ENCODE measurements at places on chromosomes 16 and 17.

GRCh38 chr16:58114827-58115825 is 14.1 kb downstream of the CFAP20 start:
- DNase-seq, result no peak

DNA sequence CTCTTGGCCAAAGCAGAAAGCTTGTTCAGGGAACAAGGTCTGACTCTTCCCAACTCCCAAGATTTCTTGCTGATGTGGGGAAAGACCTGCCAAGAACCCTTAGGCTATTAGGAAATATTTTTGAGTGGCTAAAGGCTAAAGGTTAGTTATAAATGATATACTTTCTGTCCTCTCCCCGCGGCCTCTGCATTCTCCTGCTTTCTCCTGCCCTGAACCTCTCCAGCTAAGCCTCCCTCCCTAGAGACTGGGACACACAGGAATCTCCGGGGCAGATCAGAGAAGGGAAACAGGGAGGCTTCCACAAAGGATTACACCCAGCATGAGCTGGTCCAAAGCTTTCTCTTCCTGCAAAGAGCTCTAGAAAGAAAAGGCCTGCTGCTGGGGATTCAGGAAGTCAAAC is 2.3 kb downstream of the SLC43A2 start:
- DNase-seq, result no peak

DNA sequence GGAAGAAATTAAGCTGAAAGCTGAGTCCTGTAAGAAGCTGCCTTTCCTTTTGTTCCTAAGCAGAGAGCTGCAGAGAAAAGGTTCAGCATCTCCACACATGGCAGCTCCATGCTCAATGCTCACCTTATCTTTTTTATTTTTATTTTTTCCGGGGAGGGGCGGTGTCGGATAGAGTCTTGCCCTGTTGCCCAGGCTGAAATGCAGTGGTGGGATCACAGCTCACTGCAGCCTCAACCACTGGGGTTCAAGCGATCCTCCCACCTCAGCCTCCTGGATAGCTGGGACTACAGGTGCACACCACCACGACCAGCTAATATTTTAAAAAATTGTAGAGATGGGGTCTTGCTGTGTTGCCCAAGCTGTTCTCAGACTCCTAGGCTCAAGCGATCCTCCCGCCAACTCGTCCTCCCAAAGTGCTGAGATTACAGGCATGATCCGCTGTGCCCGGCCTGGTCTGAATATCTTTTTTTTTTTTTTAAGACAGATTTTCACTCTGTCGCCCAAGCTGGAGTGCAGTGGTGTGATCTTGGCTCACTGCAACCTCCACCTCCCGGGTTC is 28.3 kb upstream of the CIBAR2 start:
- no peak for DNase-seq

DNA sequence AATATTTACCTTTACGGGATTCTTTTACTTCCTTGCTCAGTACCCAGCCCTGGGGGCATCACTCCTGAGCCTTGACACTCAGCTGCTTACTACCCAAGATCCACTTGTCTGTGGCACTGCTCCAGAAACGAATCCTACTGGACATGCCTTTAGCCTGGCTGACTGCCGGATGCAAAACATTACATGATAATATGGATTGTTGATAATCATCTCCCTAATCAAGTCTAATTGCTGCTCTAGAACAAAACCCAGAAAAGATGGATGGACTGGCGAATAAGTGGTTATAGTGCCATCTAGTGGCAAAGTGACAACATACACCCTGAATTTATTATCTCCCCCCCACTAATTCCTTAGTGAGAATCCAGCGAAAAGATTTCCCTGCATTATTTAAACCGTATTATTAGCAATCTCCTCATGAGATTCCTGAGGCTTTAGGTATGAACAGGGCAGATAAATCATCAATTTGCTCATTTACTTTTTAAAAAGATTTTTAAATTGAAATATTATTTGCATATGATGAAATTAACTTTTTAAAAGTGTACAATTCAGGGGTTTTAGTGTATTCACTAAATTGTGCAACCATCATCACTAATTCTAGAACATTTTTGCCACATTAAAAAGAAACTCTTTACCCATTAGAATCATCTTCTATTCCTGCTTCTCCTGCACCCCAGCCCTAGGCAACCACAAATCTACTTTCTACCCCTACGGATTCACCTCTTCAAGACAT is 61.6 kb downstream of the RGS9 start:
- DNase-seq, result peak; percentile 72

DNA sequence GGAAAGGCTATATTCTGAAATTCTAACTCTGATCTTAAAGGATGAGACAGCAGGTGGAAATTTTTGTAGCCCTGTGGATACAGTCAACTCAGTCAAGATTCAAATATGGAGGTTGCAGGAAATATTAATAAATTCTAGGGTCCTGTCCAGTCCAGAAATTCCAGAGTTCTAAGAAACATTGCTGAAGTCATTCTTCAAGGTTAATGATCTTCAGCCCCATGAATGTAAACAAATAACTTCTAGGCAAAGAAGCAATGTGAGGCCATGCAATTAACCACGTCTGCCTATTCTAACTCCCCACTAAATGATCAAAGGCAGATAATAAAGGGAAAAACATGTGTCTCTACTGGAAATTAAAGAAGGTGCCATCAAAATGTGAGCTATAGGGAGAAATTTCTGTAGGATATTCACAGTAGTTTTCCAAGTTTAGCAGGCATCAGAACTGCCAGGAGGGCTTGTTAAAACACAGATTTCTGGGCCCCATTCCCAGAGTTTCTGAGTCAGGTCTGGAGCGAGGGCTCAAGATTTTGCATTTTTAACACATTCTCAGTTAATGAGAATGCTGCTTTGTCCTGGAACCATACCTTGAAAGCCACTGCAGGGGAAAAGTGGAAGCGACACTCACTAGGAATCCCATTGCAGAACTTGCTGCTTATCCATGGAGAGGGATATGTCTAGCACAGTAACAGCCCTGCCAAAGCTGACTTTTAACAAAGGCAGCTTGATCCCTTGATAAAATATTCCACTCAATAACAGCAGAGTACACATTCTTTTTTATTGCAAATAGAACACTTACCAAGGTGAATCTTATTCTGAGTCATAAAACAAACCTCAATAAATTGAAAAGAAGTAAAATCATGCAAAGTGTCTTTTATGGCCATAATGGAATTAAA is 61.8 kb downstream of the DNAH3 start:
- peak; percentile 71 for DNase-seq

GRCh38 chr16:64410306-64410705 is 711.6 kb downstream of the CDH11 start:
- no peak for DNase-seq

- DNase-seq, result no peak
Measured at GRCh38 chr17:9021158-9021991, at the start of gene NTN1. Gene NTN1, plus strand, starts transcription at chr17:9021510. Its CDS starts 864 bp downstream, at chr17:9022374.

- no peak for DNase-seq
Measured at GRCh38 chr16:28823291-28823872, 583 bp downstream of the ATXN2L start.

DNA sequence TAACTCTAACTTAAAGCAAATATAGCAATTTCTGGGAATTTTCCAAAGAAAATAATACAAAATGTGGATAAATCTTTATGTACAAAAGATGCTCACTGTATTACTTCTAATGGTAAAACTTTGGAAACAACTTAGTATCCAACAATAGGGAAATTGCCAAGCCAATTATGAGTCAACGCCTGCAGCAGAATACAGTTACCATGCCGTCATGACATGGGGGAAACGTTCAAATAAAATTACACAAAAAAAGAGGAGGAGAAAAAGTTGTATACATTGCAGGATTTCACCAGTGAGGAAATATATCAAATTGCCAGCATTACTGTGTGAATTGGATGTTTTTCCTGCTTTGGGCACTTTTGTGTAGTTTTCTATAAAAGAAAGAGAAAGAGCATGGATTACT is 469.6 kb downstream of the SOX9 start:
- no peak for DNase-seq

- DNase-seq, result no peak
Measured at GRCh38 chr16:87321336-87322107, 4.3 kb upstream of the C16orf95 start.

- DNase-seq, result no peak
Measured at GRCh38 chr17:19384723-19385391, 2.1 kb downstream of the MFAP4 start.

DNA sequence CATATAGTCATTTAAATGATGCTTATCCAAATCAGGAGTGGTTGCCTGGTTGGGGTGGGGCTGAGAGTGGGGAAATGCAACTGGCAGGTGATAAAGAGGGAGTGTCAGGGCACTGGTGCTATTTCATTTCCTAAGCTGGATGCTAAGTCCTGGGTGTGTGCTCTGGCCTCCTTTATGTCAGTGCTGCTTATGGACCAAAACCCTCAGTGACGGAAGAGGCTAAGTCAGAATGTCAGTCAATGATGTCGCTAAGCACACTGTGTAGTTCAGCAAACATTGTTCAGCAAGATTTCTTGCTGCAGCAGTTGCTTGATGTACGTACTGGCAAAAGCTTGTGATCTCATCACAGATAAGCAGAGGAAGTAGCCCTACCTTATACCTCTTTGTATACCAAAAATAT is 16.4 kb upstream of the FLCN start:
- no peak for DNase-seq

GRCh38 chr17:39951924-39952679 is 10.7 kb upstream of the GSDMA start:
- DNase-seq, result no peak

GRCh38 chr16:35687071-35687470 is 2227.7 kb downstream of the TP53TG3F start:
- DNase-seq, result no peak

DNA sequence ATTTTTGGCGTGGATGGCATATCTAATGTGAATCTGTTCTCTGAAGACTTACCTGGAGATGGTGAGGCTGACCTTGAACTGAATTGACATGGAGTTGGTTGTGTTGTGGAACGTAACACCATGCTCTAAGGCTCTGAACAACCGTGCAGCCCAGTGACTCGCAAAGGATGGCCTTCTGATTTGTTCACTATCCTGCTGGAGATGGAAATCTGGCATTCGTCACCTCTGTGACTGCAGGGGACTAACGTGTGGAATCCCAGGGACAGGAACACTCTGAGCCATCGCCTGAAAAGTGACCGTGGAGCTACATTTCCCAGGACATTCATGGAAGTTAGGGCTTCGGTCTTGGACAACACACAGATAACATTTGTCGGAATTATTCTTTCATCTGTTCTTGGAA is 61.1 kb downstream of the BANP start:
- DNase-seq, result no peak

DNA sequence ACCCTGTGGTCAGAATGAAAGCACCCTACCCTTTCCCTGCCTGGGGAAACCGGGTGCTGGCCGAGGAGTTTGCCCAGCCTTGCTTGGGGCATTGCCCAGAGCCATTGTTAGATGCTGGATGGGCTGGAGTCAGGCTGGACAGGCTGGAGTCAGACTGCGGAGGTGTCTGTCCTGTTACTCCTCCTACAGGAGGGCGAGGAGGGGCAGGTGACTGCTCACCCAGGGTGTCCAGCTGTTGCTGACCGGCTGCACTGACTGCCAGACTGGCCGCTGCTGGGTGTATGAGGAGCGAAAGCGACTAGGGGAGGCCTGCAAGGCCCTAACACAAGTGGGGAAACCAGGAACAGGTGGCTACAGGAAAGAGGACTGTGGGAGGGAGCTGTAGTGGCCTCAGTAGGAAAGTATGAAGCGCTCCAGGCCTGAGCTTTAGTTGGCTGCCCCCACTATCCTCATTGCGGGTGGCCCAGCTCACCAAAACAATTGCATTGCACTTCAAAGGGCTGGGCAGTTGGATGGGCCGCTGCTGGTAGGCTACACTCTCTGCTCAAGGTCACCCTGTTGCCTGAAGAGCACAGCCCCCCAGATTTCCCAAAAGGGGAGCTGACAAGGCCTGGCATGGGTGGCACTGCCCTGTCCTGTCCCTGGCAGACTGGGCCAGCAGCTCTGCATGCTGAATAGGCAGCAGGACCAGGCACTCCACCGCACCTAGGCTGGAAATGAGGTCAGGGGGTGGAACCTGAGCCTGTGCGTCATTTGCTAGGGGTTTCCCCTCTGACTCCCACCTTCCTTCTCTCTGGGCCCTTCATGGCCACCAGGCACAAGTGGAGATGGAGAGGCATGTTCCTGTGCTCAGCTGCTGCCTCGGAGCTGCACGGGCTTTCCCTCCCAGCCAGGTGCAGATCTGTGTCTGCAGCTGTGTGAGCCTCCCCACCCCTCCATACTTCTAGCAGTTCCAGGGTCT is 18.4 kb downstream of the LDHD start:
- DNase-seq, result no peak

DNA sequence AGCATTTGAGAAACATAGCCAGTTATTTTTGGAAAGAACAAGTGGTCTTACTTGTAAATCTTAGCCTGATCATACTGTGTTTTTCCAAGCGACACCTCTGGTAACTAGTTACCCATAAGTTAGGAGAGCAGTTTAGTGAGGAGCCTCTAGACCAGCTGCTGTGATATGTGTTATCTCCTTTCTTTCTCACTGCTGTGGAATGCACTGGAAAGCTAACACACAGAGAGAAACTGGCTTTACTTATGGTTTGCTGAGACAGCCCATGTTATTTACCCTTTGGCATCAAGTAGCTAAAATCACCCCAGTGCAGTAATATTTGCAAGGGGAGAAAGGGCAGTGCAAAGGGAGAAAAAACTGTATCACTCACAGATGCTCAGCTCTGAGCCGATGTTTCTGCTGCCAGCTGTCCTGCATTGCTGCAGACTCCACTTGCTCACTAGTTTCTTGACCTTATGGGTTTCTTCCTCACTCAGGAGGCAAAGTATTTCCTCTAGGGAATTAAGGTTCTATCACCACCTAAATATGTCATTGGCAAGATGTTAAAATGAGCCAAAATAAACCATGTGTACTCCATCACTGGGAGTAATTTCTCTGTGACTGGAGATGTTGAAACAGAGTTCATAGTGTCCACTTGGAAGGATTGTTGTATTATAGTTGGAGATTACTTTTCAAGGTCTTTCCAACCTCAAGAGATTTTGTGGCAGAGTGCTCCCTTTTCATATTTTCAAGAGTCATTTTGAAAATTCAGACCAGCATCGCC is 2.3 kb downstream of the RBFOX1 start:
- peak; percentile 2 for DNase-seq

DNA sequence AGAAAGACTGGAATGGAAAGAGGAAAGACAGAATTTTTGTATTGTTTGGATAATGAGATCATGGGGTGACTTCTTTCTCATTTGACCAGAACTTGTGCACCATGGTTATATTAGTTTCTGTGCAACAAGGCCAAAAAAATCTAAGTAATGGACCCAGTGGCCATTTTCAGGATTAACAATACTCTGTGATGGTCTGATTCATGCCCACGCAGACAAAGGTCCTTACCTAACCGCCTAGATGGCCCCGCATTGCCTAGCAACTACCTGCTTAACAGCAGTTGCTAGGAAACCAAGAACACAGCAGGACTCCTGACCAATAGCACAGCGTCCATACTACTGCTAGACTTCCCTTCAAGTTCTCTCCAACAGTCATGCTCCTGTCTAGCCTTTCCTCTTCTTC is 22.4 kb downstream of the MIS12 start:
- DNase-seq, result peak; percentile 53

GRCh38 chr16:87192452-87193073 is 124.6 kb downstream of the C16orf95 start:
- no peak for DNase-seq

DNA sequence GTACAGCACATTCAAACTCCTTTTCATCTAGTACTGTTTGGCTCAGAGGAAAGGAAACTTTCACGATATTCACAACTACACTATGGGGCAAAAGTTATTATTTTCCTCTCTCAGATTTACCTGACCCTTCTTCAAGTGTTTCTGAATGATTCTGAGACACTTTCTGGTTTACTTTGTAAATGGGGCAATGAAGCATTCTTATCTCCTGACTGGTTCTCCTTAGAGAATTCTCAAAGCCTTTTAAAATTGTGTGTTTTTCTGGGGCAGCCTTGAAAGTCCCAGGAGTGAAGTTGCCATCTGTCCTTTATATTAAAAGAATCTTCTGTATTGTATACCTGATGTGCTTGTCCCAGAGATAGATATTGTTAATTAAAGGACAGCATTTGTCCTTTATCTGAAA is 264.9 kb downstream of the FTO start:
- no peak for DNase-seq

All from kidney glomerular epithelial cell (primary cell).